ENCODE measurements at places on chromosomes 7 and 10.

DNA sequence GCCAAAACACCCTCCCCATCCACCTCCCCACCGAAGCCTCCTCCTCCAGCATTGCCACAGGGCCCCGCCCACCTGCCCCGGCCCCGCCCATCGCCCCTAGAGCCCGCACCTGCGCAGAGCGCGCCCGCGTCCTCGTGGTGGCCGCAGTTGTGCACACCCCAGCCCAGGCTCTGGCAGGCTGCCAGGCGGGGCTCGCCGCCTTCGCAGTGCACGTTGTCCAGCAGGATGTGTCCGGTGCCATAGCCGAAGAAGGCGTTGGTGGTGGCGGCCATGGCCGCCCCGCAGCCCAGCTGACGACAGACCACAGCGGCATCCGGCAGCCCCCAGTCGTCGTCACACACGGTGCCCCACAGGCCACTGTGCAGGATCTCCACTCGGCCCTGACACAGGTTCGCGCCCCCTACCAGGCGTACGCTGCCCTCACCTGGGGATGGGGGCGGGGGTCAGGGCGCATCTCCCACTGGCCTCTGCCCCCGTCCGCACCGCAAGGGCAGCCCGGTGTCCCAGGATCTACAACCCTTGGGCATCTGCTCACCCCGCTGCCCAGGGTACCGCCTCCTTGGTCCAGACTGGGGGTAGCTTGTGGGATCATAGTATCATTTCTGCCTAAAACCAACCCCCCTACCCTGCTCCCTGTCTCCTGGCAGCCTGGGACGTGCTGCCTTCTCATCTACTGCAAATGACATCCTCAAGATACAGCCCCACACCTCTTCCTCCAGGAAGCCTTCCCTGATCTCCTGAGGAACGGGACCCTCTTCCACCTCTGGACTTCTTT lies 11.9 kb downstream of the SSC4D start:
- peak; percentile 87 for DNase-seq

GRCh38 chr7:24967696-24968095 lies 12.3 kb downstream of the OSBPL3 start:
- no peak for DNase-seq

DNA sequence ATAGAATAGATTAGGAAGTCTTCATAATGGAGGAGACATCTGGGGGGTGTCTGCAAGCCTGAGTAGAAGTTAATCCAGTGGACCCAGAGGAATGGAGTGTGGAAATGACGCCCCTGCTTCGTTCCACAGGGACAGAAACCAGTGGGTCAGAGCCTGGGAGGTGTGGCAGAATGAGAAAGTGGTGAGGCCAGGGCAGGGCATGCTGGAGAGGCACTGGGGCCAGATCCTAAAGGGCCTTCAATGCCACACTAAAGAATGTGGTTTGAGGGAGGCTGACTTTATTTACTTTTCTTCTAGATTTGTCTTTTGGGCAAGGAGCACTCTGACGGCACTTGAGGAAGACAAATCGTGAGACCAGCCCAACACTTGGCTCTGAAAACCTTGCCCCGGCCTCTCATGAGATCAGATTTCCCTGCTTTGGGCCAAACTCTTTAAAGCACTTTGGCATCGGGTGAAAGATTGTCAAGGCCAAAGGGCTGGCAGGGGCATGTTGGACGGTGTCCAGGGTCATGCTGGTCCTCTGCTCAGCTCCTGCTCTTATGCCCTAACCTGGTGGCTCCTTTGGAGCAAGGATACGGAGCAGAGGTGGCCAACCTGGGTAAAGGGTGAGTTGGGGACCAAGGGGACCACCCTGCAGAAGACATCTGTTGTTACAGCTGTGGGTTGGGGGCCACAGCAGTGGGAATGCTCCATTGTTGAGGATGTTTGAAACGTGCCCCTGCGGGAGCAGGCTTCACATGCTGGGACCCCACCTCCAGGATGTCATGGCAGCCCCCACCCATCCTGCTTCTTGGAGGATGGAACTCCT lies 157.0 kb upstream of the ZMIZ1 start:
- no peak for DNase-seq

- peak; percentile 84 for DNase-seq
These were observed 134.1 kb downstream of the SPAG6 start for GRCh38 chr10:22479419-22479818.

DNA sequence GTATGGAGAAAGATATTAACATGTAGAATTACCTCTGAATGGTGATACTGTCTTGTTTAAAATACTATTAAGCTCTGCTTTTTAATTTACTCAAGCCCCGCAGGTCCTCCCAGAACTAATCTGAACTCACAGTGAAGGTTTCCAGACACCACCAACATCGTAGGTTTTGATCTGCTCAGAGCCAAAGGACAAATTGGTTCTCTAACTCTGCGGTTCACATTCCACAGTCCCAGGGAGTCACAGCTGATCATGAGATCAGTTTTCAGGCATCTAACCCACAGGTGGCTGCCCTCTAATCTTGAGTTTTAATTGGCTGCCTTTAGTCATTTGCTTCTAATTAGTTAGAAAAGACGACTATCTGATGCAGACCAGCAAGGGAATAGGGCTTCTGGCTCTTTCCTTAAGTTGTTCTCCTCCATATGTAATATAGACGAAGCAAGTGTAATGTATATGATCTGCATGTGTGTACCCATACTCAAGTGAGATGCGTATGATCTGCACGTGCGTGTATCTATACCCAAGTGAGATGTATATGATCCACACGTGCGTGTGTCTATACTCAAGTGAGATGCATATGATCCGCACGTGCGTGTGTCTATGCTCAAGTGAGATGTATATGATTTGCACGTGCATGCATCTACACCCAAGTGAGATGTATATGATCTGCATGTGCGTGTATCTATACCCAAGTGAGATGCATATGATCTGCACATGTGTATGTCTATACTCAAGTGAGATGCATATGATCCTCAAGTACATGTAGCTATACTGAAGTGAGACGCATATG lies 331.5 kb upstream of the NPVF start:
- no peak for DNase-seq

GRCh38 chr7:98703916-98704315 lies 86.8 kb downstream of the NPTX2 start:
- DNase-seq: no peak

GRCh38 chr10:77409697-77410471 lies 227.7 kb downstream of the KCNMA1 start:
- DNase-seq: no peak

DNA sequence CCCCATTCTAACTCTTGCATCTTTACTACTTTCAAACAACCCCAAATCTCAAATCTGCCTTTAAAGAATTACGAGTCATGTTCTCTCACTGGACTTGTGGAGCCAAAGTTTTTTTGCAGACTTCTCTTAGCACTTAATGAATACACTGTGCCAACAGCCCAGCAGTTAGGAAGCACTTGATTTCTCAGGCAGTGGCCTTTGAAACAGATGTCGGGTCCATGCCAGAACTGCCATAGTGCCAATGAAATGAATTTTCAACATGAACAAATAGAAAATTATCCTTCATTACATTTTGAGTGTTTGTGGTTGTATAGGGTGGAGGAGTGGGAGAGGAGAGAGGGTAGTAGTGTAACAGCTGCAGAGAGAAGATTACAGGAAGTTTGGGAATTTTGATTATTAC lies 5.9 kb downstream of the BORCS7 start:
- DNase-seq: no peak

DNA sequence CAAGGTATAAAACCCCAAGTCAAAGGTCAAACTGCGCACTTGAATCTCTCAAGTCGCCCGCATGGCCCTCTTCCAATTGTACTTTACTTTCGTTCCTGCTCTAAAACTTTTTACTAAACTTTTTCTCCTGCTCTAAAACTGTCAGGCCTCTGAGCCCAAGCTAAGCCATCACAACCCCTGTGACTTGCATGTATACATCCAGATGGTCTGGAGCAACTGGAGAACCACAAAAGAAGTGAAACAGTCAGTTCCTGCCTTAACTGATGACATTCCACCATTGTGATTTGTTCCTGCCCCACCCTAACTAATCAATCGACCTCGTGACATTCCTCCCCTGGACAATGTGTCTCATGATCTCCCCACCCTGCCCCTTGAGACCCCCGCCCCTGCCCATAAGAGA lies 35.6 kb upstream of the PIK3CG start:
- DNase-seq: no peak

GRCh38 chr10:106078895-106079576 lies 1085.5 kb downstream of the SORCS1 start:
- DNase-seq: no peak

GRCh38 chr10:128036746-128037543 lies 89.3 kb downstream of the MKI67 start:
- DNase-seq: no peak

DNA sequence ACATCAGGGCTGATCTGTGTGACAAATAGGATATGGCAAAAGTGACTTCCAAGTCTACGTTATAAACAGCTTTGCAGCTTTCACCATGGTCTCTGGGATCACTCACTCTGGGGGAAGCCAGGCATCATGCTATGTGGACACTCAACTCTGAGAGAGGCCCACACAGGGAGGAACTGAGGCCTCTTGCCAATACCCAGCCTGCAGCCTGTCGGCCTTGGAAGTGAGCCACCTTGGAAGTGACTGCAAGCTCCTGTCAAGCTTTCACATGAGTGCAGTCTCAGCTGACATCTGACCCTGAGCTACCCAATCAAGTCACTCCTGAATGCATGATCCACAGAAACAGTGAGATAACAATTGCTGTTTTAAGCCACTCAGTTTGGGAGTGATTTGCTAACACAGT lies 56.5 kb downstream of the MMRN2 start:
- no peak for DNase-seq

DNA sequence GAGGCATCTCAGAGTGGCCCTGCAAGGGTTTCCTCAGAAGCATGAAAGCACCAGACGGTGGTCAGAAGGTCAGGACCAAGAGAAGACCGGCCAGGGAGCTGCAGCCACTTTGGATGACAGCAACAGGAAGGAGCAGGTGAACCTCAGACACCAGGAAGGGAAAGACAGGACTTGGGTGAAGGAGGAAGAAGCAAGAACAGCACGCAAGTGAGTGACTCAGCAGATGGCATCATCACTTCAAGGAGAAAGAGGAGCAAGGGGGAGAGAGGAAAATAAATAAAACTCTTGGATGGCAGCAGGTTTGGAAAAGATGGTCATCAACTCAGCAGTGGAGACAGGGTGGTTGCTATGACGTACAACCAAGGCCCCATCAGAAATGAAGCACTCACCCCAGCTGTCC lies 31.6 kb downstream of the NCAPG2 start:
- DNase-seq: peak; percentile 27

DNA sequence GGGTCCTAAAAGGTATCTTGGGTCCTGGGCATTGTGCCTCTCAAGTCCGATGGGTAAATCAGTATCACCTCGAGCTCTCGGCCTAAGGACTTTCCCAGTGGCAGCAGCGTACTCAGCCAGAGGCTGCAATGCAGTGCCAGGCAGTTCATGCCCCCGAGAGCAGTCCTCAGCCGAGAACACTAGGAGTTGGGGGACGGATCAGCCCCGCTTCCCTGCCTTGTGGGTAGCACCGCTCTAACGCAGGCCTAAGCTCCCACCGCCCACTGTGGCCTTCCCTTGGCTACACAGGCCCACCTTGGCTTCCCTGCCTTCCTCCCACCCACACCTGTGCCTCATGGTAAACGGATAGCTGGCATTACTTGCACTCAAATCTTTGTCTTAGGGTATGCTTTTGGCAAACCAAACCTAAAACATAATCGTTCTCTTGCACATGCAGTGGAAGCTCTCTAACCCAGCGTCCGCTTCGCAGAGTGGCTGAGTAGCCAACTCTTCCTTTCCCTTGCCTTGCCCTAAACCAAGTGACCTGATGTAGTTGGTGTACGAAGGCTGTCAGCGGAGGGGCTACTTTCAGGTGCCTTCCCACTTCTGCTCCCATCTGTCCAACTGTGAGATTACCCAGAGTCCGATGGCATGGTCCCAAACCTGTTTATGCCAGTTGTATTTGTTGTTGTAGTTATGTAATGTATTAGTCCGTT lies 73.2 kb upstream of the CHST15 start:
- DNase-seq: no peak

DNA sequence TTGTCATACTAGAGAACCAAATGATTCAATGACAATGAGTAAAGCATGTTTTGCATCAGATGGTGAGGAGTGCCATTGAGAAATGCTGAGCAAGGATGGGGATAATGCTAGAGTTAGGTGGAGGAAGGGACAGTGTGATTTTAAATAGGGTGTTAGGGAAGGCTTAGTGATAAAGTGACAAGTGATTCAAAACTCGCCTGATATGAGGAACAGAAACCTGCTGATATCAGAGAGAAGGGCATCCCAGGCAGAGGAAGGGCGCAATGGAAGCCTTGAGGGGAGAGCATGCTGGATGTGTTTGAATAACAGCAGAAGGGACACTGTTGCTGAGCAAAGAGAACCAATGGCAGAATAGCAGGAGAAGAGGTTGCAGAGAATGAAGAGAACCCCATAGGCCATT lies 196.2 kb downstream of the NRG3 start:
- no peak for DNase-seq

DNA sequence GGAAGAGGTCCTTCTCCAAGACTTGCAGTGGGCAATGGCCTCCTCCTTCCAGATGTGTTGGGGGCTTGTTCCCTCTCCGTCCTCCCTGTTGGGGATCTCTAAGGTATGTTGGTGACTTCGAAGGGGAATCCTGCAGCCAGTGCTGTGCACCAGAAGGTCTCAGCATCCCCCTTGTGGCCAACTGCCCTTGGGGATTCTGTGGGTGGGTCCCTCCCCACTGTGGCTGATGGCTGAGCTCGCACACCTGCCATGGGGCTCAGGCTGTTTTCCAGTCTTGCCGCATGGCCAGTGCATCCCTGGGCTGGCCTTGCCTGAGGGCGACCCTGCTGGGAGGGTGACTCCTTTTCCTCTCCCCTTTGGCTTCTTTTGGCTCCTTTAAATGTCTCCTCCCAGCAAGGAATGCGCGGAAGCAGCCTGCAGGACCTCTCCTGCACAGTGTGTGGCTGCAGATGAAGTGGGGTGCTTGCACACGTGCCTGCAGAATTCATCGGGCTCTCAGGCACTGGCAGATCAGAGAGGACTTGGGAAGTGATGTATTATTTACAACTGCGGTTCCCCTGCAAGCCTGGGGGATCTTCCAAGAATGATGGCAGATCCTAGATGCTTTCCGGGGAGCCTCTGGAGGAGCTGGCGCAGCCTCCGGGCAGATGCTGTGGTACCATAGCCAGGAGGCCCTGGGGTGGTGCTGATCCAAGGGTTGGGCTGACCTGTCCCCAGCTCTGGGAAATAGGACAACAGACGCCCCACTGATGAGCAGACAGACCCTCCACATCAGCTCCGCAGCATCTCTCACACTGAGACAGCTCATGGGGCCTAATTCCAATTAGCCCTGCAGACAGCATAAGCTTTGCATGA lies 410.0 kb downstream of the TCERG1L start:
- DNase-seq: no peak

DNA sequence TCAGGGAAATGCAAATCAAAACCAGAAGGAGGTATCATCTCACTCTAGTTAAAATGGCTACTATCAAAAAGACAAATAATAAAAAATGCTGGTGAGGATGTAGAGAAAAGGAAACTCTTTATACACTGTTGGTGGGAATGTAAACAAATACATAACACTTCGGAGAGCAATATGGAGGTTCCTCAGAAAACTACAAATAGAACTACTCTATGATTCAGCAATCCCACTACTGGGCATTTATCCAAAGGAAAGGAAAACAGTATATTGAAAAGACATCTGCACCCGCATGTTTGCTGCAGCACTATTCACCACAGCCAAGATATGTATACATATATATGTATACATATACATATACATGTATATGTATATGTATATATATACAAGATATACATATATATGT lies 94.2 kb downstream of the C10orf90 start:
- DNase-seq: no peak

- no peak for DNase-seq
These were observed 72.2 kb upstream of the COL13A1 start for GRCh38 chr10:69729326-69730048.

- DNase-seq: peak; percentile 22
These were observed 133.5 kb upstream of the PRSS58 start for GRCh38 chr7:142391191-142391992.

GRCh38 chr7:94374231-94374630 lies 20.5 kb upstream of the COL1A2 start:
- DNase-seq: no peak

Measured in erythroblast (primary cell).